Right renal pelvis (tissue), 4 donors: ENCODE measurements at places on chromosomes 12 and 14. TPM values are rescaled to one million over a fixed set of nuclear protein-coding genes. Genes with fewer than 3 reads are reported as not detected.
A peak's percentile ranks its signal among the peaks of the same experiment; 100 is the strongest.

GRCh38 chr12:69490920-69491643, 20.9 kb downstream of the FRS2 start:
- no peak for DNase-seq

DNA sequence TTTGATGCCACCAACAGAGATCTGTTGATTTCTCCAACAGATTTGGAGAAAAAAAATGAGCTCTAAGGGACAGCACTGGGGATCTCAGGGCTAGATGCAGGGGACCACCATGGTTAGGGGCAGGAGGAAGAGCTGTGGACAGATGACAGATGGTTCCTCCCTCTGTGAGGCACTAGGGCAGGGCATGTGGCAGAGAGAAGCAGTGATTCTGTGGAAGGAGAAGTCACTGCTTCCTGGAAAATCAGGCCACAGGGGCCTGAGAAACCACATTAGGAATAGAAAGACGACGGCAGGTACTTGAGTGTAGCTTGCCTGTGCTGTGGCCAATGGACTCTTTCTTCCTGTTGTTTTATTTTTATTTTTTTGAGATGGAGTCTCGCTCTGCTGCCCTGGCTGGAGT, 24.9 kb upstream of the TMED2 start:
- no peak for DNase-seq

DNA sequence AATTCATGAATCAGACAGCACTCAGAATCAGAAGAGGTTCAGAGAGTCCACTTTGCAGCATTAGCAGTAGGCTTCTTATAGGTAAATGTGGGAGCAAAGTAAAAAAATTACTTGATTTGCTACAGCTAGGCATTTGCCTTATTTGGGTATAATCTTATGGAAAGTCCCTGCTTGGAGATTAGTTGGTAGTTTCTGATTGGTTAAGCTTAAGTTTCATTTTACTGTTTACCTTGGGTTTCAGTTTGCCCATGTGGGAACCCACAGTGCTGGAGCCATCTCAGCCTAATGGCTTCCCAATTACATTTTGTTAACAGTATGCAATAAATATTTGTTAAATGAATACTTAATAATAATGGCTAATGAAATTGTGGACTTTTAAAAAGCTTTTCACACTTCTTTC, 311.0 kb upstream of the FLRT2 start:
- DNase-seq = no peak

GRCh38 chr12:95116773-95117172, 43.4 kb upstream of the NR2C1 start:
- no peak for DNase-seq

GRCh38 chr14:99378782-99379214, 101.9 kb downstream of the SETD3 start:
- no peak for DNase-seq

- no peak for DNase-seq
These were observed 960 bp upstream of the LRFN5 start for GRCh38 chr14:41605550-41606281.

DNA sequence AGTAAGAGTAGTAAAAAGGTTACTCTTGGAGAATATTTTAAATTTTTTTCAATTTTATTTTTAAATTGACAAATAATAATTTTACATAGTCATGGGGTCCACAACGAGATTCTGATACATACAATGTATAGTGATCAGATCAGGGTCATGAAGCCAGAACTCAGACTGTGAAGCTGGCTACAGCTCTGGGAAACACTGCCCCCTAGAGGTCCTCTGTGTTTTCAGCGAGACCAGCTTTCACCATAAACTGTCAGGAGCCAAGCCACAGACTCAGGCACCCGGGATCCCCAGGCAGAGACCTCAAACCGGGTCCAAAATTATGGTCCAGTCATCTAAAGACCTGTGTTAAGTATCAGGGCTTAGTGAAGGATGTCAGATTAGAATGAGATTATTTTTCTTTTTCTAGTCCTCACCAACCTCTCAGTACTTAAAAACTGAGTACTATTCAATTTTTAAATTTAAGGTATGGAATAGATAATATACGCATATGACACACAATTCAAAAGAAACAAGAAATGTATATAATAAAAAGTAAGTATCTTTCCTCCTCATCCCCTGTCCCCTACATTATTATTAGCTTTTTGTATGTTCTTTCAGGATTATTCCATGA, 397.1 kb downstream of the MDGA2 start:
- peak; percentile 14 for DNase-seq

- DNase-seq = no peak
These were observed 48.6 kb upstream of the STAC3 start for GRCh38 chr12:57299514-57300016.

GRCh38 chr12:49098035-49098451, 3.4 kb upstream of the DHH start:
- DNase-seq = no peak

DNA sequence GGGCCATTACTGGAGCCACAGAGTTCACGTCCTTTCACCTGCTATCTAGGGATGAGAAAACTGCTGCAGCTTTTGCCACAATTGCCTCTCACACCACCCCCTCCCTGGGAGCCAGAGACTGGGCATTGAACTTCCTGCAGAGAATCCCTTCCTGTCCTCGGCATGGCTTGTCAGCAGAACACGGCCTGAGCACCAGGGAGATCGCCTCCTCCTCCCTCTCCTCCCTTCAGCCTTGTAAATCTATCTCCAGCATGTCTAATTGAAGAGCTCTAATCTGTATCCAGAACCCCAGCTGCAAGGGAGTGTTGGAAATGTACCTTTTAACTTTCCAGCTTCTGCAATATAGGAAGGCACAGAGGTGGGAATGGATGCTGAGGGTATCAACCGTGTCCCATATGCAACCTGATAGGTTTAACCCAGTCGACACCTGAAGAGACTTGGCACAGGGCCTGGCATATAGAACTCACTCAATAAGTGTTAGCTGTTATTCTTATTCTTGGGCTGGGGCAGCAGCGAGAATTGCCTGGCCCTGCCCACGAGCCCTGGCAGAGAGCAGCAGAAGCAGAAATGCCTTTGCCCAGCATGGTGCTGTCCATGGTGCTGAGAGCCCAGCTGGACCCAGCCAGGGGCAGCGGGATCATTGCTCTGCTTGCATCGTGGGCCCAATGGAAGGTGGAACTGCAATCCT, 26.8 kb downstream of the TMEM63C start:
- peak; percentile 75 for DNase-seq

DNA sequence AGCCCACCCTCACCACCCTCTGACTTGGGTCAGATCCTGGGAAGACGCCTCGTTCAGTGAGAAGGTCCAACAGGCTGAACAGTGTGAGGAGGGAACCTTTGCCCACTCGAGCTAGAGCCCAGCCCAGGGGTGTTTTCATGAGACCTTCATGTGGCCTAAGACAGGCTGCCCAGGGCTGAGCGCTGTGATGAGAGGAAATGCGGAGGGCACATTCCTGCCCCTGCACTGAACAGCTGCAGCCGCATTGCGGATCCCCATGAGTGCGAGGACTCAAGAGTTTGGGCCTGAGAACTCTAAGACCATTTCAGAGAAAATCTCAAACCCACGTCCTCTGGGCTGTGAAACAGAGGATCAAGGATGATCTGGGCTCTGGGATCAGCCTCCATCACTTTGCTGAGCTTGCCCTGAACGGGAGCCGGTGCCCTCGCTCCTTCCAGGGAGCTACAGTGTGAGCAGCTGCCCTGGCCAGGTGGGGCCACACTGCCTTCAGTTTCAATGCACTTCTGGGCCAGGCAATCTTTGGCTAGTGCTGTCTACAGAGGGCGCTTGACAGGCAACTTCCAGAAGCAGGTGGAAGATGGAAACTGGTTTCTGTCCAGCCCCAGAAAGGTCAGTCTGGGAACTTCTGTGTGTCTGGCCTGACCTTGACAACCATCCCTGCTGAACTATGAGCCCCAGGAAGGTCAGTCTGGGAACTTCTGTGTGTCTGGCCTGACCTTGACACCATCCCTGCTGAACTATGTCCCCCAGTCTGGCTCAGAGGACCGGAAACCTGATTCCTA, 43.5 kb upstream of the P2RX7 start:
- no peak for DNase-seq

- DNase-seq = no peak
These were observed 127.5 kb downstream of the SMOC1 start for GRCh38 chr14:70006699-70007098.

DNA sequence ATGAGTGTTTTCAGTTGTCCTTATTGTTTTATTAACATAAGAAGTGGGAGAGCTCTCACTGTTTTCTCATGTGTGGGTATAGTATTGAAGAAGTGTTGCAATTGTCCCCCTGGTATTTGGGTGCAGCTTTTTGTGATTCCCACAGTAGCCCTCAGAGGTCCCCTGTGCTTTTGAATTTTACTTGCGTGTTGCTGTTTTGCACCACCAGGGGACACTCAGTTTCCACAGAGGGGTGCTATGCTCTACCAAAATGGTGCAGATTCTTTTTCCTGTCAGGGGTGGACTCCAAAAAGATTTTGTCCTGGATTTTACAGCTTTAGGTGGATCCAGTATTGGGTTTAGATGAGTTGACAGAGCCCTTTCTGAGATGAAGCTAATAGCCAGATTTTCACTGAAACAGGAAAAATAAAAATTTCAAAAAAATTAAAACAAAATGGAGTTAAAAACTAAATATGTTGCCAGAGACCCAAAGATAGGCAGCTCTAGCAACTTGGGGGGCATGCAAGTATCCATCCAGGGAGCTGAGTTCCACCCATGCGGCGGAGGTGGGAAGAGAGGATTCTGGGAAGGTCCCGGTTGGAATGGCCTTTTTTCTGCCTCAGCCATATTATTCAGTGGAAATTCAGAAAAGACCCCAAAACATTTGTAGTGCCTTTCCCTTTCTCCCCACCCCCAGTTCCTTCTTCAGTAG, 50.2 kb downstream of the TTLL5 start:
- peak; percentile 5 for DNase-seq

GRCh38 chr12:22206111-22206728, 128.3 kb downstream of the ST8SIA1 start:
- no peak for DNase-seq

NEUROD4 gene
- polyA plus RNA-seq = not detected

TDP1 gene
- polyA plus RNA-seq = 26.3 TPM

KCNH5 gene
- polyA plus RNA-seq = 0.27 TPM

TAS2R10 gene
- polyA plus RNA-seq = 1.5 TPM

ABCD2 gene
- polyA plus RNA-seq = 0.04 TPM

ENO2 gene
- 12.6 TPM for polyA plus RNA-seq
